Stimulated activated CD8-positive, alpha-beta memory T cell treated with anti-CD3 and anti-CD28 coated beads, Interleukin-4, amount 100 ng/mL, for 4 hours (primary cell): ENCODE measurements at places on chromosomes 4 and X.

DNA sequence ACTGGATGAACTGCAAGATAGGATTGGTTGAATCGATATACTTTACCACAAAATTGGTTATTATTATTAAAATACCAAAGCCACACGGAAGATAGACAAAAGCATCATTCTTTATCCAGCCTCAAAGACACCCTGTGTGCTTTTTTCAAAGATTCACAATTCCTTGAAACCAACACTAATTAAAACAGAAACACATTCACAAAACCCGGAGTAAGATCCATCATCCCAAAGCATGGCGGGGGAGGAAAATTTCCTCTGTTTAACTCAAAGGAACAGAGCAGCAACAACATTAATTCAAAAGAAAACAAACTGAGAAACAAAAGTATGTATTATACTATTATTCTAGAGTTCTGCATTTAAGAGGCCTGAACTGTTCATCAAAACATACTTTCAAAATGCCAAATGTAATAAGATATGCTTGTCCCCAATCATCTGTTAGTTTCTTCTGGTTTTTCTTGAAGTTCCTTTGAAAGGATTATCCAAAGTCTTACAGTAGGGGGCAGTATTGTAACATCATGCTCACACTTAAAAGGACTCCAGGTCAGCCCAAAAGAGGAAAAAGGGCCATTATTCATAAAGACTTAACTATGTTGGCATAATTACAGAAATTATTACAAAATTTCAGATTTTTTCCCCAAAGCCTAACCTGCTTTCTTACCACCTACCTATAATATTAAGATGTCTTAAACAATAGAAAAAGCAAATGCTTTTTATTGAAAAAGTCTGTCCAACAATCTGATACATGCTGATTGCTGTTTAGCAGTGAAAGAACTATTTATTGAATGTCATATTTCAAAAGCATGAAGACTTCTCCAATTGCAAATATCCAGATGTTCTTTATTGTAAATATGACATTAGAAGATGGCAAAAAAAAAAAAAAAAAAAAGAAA, 168.7 kb downstream of the SCFD2 start:
- DNase-seq, result no peak

DNA sequence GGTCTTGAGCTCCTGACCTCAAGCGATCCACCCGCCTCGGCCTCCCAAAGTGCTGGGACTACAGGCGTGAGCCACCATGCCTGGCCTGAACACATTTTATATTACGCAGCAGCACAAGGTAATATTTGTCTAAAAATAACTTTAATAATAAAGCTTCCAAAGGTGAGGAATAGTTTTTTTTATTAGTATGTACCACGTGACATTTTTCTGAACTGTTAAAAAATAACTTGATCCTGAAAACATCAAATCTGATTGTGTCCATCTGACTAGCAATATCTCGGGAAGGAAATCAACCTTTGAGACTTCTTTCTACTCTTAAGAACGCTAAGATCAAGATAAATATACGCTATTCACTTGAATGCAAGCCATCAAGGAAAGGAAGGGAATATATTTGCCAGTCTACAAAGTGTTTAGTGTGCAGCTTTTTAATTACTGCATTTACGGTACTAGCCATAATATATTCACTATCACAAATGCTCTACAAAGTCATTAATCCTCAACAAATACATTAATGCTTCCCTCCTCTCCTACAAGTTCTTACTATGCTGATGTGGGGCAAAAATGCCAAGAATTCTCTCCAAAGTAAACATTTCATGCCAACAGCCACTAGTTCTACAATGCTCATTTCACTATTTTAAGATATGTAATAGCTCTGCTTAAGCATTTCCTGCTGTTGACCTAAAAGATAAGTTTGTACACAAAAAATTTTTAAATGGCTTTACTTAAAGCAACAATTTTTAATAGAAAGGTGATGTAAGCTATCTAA, 143.6 kb downstream of the APBB2 start:
- no peak for DNase-seq

DNA sequence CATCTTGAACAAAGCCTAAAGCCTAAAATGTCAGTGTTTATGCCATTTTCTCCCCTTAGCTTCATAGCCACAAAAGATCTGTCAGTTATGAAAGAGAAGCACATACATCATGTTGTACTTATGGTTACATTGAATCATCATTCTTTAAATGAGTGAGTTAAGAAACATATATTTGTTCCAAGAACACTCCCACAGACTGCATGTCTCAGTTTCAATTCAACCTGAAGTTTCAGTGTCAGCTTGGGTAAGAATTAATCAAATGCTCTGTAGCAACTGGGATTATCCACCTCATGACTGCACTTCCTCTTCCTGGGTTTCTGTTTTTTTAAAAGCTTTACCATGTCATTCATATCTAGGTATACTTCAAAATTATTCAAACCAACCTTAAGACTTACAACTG, 3.9 kb upstream of the TMPRSS11B start:
- DNase-seq, result no peak

GRCh38 chr4:141971869-141972268, 335.5 kb downstream of the IL15 start:
- DNase-seq, result no peak

DNA sequence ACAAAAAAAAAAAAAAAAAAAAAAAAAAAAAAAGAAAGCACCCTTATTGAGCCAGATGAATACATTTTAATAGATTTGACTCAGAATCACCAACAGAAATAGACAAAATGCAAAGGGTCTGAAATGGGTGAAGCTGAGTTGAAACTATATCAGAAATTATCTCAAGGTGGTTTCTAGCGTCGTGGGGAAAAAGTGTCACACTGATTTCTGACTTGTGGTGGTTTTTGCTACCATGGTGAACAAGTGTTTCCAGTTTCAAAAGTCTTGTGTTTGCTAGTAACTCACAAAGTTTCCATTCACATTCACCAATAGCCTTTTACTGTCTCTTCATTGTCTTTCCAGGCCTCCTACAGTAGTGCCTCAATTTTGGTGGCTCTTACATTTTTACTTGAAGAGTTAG, 135.5 kb downstream of the ARHGAP24 start:
- DNase-seq, result no peak

DNA sequence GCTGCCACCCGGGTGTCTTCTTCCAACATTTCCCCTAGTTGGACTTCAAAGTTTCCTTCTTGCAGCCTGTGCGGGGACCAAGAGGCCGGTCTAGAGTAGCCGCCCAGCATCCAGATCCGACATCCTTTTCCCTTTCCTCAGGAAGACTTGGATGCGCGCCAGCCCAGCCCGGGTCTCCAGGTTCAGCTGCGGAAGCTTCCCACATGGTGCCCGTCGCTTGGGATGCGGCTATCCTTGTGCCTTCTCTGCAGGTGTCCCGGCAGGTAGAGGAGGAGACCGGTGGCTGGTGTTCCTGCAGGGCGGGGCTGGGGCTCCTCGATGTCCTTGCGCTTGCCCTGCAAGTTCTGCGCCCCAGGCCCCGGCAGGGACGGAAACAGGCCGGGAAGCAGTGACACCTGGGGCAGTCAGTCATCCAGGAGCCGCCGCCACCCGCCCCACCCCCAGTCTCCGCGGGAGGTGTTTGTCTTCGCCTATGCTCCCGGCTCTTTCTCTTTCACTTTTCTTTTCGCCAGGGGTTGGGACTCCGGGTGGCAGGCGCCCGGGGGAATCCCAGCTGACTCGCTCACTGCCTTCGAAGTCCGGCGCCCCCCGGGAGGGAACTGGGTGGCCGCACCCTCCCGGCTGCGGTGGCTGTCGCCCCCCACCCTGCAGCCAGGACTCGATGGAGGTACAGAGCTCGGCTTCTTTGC, at the start of gene IL15:
Gene IL15 (plus strand): TSS at position 502 of the 689 bp plus-strand sequence. CDS start 82,882 bp downstream, outside the sequence.
- DNase-seq, result peak; percentile 26

GRCh38 chr4:153794006-153794405, 5.1 kb upstream of the SFRP2 start:
- DNase-seq, result no peak

- no peak for DNase-seq
These were observed 912.6 kb upstream of the LCORL start for GRCh38 chr4:18934197-18934596.

- no peak for DNase-seq
These were observed 27.4 kb downstream of the SMARCA1 start for GRCh38 chrX:129495900-129496299.

- DNase-seq, result no peak
These were observed 198.7 kb upstream of the ADAMTS3 start for GRCh38 chr4:72767618-72768302.

DNA sequence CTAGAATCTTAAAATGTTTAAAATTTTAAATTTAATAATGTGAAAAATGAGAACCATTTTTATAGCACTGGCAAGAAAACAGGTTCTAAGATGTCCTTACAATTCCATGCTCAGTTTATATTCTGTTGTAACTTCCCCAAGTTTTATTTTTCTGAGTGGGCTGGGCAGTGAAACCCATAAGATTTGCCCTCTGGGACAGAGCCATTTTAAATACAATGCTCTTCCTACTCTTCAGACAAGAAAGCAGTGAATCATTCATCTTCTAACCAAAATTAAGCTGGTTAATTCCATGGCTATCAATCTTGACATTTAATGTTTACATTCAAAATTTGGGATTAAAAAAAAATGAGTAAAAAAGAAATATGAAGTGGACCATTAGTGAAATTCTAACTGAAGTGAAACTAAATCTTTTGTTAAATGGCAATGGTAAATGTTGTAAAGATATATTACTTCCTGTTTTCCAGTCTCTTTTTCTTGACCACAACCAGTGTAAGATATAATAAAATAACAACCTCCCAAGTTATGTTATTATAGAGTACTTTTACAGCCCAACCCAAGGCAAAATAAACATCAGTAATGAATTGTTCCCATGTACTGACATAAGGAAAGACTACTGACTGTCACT, 37.2 kb upstream of the PTPN13 start:
- DNase-seq, result no peak

GRCh38 chr4:156976147-156976546, 4.5 kb upstream of the PDGFC start:
- DNase-seq, result no peak

GRCh38 chrX:155998761-155999510, 1.4 kb downstream of the IL9R start:
- DNase-seq, result no peak

- DNase-seq, result no peak
These were observed 10.2 kb upstream of the BANK1 start for GRCh38 chr4:101780284-101780683.

GRCh38 chr4:4677556-4678522, 136.0 kb upstream of the STX18 start:
- DNase-seq, result no peak

- no peak for DNase-seq
These were observed 91.7 kb downstream of the SPATA18 start for GRCh38 chr4:52142816-52143215.

GRCh38 chrX:6983207-6983955, 164.1 kb upstream of the STS start:
- no peak for DNase-seq

DNA sequence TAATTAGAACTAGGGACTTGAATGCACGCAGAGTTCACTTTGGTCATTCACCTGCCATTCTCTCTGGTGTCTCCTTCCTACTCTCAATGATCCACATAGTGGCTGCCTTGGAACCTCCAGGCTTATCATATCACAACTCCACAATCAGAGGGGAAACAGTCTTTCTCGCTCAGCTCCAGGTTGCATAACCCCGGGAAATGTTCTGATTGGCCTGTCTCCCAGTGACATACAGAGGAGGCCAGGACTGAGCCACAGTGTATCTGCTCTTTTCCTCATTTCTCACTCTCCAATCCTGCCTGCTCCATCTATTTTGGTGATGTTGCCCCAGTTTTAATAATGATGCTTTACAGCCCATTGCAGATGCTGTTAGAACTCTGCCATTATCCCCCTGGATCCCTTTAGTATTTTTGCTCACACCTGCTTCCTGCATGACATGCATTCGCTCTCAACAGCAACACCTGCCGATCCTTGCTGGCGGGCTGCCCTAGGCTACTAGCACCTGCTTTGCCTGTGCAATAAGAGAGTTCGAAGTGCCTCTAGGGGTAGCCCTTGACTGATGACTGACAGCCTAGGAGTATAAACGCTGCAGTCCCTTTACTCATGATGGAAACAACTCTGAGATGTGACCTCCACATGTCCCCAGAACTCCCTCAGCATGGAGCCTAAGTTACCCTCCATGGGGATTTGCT, 211.3 kb upstream of the RPS6KA3 start:
- DNase-seq, result no peak

DNA sequence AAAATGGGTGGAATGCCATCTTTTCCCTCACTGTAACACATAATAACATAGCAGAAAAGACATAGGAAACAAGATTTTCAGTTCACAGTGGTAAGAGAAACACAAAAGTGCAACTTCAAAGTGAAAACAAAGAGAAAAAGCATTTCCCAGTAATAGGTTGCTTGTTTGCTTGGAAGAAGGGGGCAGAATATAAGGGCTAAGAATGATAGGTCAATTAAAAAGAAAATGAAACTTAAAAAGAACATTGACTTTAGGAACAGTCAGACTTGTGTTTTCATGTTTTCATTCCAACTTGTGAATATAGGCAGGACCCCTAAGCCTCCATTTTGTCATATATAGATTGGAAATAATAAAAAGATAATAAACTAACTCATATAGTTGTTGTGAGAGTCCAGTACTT, 168.2 kb upstream of the PPP3CA start:
- no peak for DNase-seq

DNA sequence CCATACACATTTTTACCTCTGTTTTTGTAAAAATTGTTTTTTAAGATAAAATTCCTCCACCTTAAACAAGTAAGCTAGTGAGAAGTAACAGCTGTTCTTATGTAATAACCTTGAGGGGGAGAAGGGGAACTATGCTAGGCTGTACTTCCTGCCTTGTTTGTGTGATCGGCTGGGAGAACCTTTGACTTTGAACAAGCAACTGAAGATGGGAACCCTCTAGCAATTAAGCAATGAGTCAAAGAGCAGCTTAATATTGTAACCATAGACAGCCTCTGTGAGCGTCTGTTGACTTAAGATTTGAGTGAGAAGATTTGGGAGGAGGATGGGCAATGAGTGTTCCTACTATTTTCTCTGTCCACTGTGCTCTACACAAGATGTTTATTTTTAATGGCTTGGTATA, 135.1 kb downstream of the SCLT1 start:
- DNase-seq, result no peak

GRCh38 chr4:56791316-56791715, 30.2 kb downstream of the SPINK2 start:
- no peak for DNase-seq

GRCh38 chr4:4861390-4862018, 2.0 kb downstream of the MSX1 start:
- DNase-seq, result no peak

- DNase-seq, result no peak
These were observed 34.6 kb upstream of the TENM3 start for GRCh38 chr4:182208526-182209050.

GRCh38 chrX:152897222-152898131, at the start of gene ZNF185:
TSS of gene ZNF185 (plus strand) at chrX:152898067. CDS start at chrX:152914490, 16,423 bp downstream.
- DNase-seq, result no peak

DNA sequence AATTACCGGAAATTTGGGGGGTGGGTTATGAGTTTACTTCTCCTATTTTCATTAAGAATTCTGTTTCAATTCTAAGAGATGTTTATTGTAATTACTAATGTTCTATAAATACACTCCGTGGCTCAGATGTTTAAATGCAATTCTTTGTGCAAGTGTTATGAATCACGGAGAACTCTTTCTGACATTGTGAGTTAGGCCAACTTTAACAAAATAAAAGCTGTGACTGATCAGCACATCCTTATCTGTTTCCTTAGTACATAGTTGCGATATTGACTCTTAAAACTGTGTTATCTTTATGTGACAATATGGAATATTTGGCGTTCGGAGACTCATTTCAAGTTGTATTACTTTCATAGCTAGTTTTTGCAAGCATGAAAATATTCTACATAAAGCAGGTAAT, 902 bp downstream of the KLHL4 start:
- no peak for DNase-seq
